ENCODE measurements at places on chromosomes 1 and 21. TPM values are rescaled to one million over a fixed set of nuclear protein-coding genes. Genes with fewer than 3 reads are reported as not detected.

DNA sequence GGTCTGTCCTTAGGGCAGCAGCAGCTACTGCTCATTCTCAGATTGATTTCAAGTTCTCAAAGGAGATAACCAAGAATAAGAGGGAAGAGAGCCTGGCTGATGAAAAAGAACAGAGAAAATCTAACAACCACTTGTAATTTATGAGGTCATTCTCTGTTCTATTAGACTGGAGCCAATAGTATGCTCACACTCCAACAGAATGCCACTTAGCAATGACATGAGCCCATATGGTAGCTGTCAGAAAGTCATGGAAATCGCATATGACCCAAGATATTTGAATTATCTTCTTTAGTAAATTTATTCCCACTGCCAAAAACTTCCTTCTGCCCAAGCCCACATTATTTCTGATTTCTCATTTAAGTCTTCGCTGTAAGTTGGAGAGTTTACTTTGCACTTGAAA lies 53.7 kb upstream of the PLA2G4A start:
- H3K27ac ChIP-seq, result no peak overlapping the region
- no peak for DNase-seq
- H3K4me1 ChIP-seq, result no peaks in the 10 kb centered on the region
- H3K27me3 ChIP-seq, result no peaks in the 10 kb centered on the region
- no peaks in the 10 kb centered on the region for H3K36me3 ChIP-seq
- no peak overlapping the region for H3K4me3 ChIP-seq

Gene BARHL2
- polyA plus RNA-seq, result 3.5 TPM

DNA sequence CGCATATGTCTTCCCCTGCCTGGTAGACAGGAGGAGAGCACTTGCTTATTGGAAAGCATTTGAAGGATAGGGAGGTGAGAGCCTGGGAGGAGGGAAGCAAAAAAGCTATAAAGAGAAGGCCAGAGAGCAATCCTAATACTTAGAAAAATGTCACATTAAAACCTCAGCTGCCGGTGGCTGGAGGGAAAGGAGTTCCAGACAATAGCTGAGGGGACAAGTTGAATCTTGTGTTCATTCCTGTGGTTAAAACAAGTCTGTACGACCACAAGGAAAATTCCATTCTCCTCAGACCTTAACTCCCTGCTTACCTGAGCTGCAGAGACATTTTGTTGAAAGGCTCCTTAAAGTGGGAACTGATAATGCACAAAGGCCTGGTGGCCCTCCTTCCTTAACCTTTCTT lies 218.8 kb upstream of the CAMK1G start:
- H3K4me1 ChIP-seq, result no peaks in the 10 kb centered on the region
- no peak for DNase-seq
- H3K27ac ChIP-seq, result no peak overlapping the region
- H3K27me3 ChIP-seq, result no peaks in the 10 kb centered on the region
- no peaks in the 10 kb centered on the region for H3K36me3 ChIP-seq

Gene PERM1
- 0.65 TPM for polyA plus RNA-seq

Gene VANGL2
- polyA plus RNA-seq, result 5.9 TPM

- no peaks in the 10 kb centered on the region for H3K4me1 ChIP-seq
- H3K27ac ChIP-seq, result no peak overlapping the region
- H3K36me3 ChIP-seq, result no peaks in the 10 kb centered on the region
- H3K27me3 ChIP-seq, result no peaks in the 10 kb centered on the region
Measured at GRCh38 chr1:81998165-81998564, 197.4 kb downstream of the ADGRL2 start.

DNA sequence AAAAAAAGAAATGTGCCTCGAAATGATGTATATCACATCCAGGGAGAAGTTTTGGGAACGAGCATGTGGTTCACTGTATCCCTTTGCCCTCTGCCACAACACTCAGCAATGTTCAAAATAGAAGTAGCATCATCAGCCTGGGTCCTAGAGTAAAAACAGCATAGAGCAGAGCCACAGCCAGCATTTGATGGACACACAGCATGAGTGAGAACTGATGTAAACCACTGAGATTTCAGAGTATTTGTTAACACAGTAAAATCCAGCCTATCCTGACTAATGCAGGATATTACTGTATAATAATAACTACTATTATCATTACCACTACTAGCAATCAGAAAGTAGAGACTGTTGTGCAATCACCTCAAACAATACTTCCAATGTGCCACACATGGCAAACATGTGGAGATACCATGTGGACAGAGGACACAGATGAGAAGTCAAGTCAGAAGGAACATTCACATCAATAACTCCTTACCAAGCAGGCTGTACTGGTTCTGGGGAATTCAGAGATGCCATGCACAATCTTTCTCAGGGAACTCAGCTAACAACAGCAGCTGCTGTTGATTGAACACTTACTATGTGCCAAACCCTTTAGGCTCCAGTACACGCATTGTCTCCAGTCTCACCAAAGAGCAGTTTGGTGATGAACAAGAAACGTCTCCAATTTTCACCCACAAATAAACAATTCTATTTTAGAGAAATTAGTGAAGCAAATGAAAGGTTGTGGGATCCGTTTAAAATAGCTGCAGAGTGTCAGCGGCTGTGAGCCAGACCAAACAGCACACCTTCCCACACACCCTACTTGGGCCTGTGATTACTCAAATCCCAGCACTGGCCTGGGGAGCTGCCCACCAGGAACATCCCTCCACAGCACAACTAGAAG lies 16.6 kb upstream of the GFI1 start:
- H3K27me3 ChIP-seq, result no peaks in the 10 kb centered on the region
- H3K4me3 ChIP-seq, result no peak overlapping the region
- no peaks in the 10 kb centered on the region for H3K4me1 ChIP-seq
- H3K36me3 ChIP-seq, result no peaks in the 10 kb centered on the region
- no peak for DNase-seq

- peak; percentile 69 for DNase-seq
- H3K36me3 ChIP-seq, result no peaks in the 10 kb centered on the region
- H3K27ac ChIP-seq, result peak overlapping the region; percentile 88
Measured at GRCh38 chr1:94236630-94237290, 624 bp downstream of the ARHGAP29 start.

Gene UQCRH
- polyA plus RNA-seq, result 165 TPM

- no peak overlapping the region for H3K27ac ChIP-seq
- H3K4me1 ChIP-seq, result peaks cover 3% of the 10 kb centered on the region
- no peak for DNase-seq
- H3K4me3 ChIP-seq, result no peak overlapping the region
- no peaks in the 10 kb centered on the region for H3K36me3 ChIP-seq
Measured at GRCh38 chr1:16677552-16678431, 11.0 kb upstream of the RNU1-3 start.

- DNase-seq, result no peak
- H3K36me3 ChIP-seq, result no peaks in the 10 kb centered on the region
- no peaks in the 10 kb centered on the region for H3K4me1 ChIP-seq
- no peak overlapping the region for H3K27ac ChIP-seq
- H3K4me3 ChIP-seq, result no peak overlapping the region
Measured at GRCh38 chr1:195113471-195113870, 1494.8 kb downstream of the KCNT2 start.

All from testis (tissue), 5 donors.